IPS-NIHi11 (cell line): ENCODE measurements at places on chromosomes 4 and X.

DNA sequence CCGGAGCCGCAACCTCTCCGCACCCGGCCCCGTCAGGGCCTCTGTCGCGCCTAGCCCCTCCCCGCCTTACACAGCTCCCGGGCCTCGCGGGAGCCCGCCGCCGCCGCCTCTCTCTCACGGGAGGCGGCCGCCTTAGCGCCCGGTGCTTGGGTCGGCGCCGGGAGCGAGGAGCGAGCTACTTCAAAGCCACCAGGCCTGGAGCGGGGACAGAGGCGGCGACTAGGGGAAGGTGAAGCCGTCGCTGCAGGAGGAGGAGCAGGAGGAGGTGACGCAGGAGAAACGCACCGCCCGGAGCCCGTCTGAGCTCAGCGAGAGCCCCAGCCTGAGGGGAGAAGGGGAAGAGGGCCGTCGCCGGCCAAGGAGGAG is 250 bp downstream of the USP9X start:
- no peak for DNase-seq

DNA sequence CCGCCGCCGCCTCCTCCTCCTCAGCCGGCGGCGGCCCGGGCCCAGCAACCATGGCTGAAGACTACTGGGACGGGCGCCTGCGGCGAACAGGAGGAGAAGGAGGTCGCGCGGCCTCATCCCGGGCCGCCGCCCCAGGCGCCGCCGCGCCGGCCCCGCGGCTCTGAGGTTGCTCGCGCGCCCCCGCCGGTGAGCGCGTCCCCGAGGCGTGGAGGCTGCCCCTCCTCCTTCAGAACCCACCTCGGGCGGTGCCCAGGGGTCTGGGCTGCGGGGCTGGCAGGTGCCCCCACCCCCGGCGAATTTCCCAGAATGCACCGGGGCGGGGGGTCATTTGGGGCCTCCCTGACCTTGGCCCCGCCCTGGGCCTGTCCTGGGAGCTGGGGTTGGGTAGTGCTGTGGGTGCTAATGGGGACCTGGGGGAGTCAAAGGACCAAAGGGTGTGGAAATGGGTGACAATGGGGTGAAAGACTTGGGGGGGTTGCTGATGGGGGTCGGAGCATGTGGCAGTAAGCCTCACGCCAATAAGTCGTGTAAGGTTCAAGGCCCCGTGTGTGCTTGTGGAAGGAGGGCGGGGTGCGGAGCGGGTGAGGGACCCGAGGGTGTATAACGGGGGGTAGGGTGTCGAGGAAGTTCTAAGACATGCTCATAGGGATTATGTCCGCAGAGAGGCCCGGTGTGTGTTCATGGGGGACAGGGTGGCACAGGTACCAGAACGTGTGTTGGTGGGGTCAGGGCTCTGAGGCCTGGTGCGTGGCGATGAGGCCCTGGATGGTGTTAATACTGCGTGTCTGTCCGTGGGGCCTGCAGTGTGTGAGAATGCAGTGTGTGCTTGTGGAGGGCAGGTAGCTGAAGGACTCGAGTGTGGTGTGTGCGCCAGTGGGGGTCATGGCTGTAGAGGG is 687 bp downstream of the CDK16 start:
- peak; percentile 59 for DNase-seq

DNA sequence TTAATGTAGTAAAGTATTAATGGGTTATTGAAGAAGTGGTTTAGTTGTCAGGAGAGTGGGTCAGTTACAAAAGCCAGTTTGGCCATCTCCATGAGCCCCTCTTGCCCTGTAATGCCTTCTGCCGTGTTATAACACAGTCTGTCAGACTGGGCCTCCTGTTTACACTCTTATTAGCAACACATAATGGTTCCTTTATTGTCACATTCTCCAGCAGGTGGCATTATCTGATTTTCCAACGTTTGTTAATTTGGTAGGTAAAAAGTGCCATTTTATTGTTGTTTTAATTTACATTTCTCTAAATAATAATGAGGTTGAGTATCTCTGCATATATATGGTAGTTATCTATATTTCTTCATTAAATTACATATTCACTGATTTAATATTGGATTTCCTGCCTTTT is 560.8 kb downstream of the FGF13 start:
- DNase-seq = peak; percentile 4

GRCh38 chr4:186248643-186249042 is 17.3 kb upstream of the F11 start:
- DNase-seq = no peak

GRCh38 chrX:147875866-147876596 is 35.7 kb upstream of the FMR1 start:
- DNase-seq = no peak

DNA sequence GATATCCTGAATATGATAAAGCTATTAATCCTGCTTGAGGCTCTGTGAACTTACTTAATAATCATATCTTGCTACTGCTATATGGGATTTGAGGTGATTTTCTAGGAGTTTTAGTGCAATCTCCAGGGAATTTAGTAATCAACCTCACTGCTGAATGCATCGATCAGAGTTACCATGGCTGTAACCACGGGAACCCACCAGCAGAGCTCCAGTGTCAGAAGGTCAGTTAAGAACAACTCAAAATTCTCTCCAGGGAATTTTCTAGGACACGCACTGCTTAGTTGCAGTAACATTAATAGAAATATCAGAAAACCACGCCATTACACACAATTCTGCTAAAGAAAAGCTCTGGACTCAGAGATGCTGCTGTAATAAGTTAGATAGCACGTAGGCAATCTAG is 1477.2 kb upstream of the TENM3 start:
- DNase-seq = no peak

- no peak for DNase-seq
These were observed 173.0 kb upstream of the CASK start for GRCh38 chrX:42096265-42096920.

DNA sequence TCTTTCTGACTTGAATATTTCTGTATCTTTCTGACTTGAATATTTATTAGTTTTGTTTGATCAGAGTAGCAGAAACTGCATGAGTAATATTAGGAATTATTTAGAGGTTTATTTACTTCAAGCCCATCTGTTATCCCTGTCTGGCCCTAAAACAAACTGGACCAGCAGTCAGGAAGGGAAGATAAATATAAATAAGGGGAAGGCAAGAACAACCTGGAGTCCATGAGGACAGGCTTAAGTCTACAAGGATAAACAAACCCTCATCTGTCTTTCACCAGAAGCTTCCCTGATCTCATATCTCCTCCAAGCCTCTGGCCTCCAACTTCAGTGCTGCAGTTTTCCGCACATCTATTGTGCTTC is 524.9 kb downstream of the CENPC start:
- no peak for DNase-seq

GRCh38 chr4:126495163-126495752 is 1137.5 kb upstream of the INTU start:
- DNase-seq = no peak

DNA sequence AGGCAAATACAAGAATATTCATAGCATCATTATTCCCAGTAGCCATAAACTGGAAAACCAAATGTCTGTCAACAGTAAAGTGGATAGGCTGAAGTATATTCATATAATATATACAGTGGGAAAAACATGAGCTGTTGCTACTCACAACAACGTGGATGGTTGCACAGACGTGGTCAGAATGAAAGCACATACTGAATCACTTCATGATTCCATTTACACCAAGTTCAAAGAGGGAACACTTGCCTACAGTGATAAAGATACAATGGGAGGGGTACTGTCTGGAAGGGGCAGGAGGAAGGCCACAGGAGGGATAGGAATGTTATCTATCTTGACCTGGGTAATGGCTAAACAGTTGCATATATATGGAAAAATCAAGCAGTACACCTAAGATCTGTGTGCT is 25.3 kb downstream of the APBB2 start:
- no peak for DNase-seq

GRCh38 chr4:340011-340410 is 2.4 kb downstream of the ZNF141 start:
- DNase-seq = peak; percentile 11
